Hepatocyte (in vitro differentiated cells): ENCODE measurements at places on chromosomes 1 and 21. TPM values are rescaled to one million over a fixed set of nuclear protein-coding genes. Genes with fewer than 3 reads are reported as not detected.

Gene CCDC185
- polyA plus RNA-seq: not detected in 2 replicates

Gene S100A3
- 1.9 and 6.1 TPM in 2 replicates for polyA plus RNA-seq

Gene GAS5
- polyA plus RNA-seq: 162 and 174 TPM in 2 replicates

Gene C8A
- 2.8 and 6.1 TPM in 2 replicates for polyA plus RNA-seq

Gene TSPAN2
- polyA plus RNA-seq: 1.4 and 4.1 TPM in 2 replicates

Gene CFHR4
- 0.21 and 1.2 TPM in 2 replicates for polyA plus RNA-seq

Gene CRP
- polyA plus RNA-seq: not detected in 2 replicates

Gene KLHDC7A
- 0.56 and 2.2 TPM in 2 replicates for polyA plus RNA-seq

Gene BSND
- 0.18 and 0.21 TPM in 2 replicates for polyA plus RNA-seq

DNA sequence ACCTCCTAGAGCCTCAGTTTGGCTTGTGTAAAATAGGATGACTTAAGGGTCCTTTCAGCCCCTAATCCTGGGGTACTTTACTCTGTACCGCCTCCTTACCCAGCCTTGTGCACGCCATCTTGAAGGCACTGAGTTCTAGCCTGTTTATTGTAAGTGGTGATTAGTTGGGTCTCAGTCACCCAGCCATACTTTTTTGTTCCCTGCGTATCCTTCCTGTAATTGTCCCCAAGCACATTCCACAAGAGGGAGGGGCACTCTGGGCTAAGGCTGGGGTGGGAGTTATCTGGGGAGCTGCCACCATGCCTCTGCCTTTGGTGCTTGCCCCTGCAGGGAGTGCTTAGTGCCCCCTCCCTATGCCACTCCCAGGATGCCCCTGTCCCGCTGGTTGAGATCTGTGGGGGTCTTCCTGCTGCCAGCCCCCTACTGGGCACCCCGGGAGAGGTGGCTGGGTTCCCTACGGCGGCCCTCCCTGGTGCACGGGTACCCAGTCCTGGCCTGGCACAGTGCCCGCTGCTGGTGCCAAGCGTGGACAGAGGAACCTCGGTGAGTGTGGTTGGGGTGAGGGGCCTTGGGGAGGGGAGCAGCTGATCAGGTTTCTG is 856 bp downstream of the FDPS start:
- H3K27ac ChIP-seq: peak overlapping the region; percentile 92
- H3K36me3 ChIP-seq: no peaks in the 10 kb centered on the region
- H3K4me3 ChIP-seq: peak overlapping the region; percentile 72

- H3K36me3 ChIP-seq: no peaks in the 10 kb centered on the region
- H3K4me3 ChIP-seq: no peak overlapping the region
- no peak for DNase-seq
- H3K27me3 ChIP-seq: no peaks in the 10 kb centered on the region
Measured at GRCh38 chr1:185517808-185518419, 200.9 kb upstream of the IVNS1ABP start.

DNA sequence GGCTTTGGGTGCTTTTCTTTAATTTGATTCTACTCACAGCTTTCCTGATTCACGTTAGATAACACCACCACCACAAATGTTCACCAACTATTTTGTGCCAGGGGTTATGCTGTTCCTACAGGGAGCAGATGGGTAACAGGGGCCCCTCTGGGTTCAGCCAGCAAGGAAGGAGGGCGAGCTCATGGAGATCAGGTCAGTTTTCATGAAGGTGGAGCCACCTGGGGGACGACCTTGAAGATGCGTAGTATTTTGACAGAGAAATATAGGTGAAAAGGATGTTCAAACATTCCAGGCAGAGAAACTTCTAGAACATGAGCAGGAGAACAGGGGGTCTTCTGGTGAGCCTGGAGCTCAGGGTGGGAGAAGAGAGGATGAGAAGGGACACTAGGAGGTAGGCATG is 28.9 kb downstream of the KIAA0040 start:
- no peak for DNase-seq
- peak overlapping the region; percentile 20 for H3K27ac ChIP-seq
- no peaks in the 10 kb centered on the region for H3K27me3 ChIP-seq
- no peaks in the 10 kb centered on the region for H3K36me3 ChIP-seq
- H3K4me1 ChIP-seq: no peaks in the 10 kb centered on the region
- H3K4me3 ChIP-seq: no peak overlapping the region

DNA sequence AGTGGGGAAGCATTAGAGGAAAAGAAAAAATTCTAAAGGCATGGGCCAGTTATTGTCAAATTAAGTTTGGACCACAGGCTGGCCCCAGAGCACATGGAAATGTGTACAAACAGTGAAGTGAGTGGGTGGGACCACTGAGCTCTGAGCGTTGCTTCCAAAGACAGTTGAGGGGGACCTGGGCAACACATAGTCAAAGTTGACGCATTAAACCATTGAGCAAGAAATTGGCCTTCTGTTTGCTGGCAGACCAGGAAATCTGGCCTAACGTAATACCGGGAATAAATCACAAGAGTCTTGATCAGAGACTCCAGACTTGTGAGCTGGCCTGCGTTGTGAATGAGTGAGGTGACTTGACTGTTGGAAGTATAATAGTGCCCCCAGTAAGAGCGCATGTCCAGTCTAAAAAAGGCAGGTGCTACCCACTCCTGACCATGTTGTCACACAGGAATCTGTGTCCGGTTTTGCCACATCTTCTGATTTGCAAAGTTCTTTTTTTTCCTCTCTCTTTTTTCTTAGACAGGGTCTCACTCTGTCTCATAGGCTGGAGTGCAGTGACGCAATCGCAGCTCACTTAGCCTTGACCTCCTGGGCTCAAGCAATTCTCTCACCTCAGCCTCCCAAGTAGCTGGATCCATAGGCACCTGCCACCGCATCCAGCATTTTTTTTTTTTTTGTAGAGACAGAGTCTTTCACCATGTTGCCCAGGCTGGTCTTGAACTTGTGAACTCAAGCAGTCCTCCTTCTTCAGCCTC is 10.7 kb downstream of the EPHB2 start:
- H3K36me3 ChIP-seq: no peaks in the 10 kb centered on the region
- no peak for DNase-seq
- H3K27ac ChIP-seq: no peak overlapping the region

- no peak overlapping the region for H3K4me3 ChIP-seq
- no peaks in the 10 kb centered on the region for H3K36me3 ChIP-seq
- no peak overlapping the region for H3K27ac ChIP-seq
- DNase-seq: no peak
- no peaks in the 10 kb centered on the region for H3K4me1 ChIP-seq
Measured at GRCh38 chr1:47395433-47395832, 20.7 kb upstream of the FOXE3 start.

GRCh38 chr1:7579831-7580804 is 191.0 kb upstream of the VAMP3 start:
- no peak overlapping the region for H3K4me3 ChIP-seq
- H3K27ac ChIP-seq: no peak overlapping the region
- H3K27me3 ChIP-seq: no peaks in the 10 kb centered on the region
- no peaks in the 10 kb centered on the region for H3K36me3 ChIP-seq

DNA sequence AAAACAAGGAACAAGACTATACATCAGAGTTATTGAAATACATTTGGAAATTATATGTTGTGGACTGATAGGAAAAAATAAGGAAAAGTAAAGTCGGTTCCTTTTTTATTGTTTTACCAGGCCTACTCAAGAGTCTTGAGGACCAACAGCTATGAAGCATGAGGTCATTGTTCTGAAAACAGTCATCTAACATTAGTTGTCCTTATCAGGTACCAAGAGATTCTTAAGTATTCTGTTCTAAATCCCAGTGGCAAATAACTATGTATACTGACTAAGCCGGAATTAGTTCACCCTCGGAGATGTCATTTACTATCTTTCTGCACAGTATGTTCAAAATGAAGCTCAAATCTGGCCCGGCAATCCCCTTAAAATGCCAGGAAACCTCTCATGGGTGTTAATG is 585 bp downstream of the ADGRL4 start:
- H3K36me3 ChIP-seq: no peaks in the 10 kb centered on the region
- H3K4me1 ChIP-seq: no peaks in the 10 kb centered on the region
- no peak for DNase-seq
- H3K27me3 ChIP-seq: peaks cover 14% of the 10 kb centered on the region
- no peak overlapping the region for H3K4me3 ChIP-seq
- H3K27ac ChIP-seq: no peak overlapping the region

DNA sequence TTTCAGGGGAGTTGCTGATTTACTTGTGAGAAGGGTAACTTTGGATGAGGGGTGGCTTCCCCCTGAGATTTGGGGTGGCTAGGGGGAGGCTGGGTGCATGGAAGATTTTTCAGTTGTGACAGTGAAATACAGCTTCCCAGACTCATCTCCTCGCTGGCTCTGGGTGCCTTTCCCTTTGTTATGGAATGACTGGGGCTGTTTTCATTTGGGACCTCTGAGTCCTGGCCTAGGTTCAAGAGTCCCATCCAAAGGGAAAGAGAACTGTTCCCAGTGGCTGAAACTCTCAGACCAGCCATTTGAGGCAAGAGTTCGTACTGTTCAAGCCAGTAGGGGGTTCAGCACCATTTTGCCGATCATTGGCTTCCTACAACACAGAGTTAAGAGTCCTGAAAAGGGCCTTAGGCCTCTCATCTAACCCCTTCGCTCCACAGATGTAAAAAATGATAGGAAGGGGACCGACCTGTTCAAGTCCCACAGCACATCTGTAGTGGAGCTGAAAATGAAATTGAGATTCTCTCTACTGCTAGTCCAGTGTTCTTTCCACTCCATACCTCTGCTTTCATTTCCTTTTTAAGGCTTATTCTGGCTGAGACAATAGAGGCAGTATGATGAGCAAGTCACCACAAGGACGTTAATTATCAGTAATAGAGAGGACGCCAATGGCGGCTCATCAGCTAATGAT is 958 bp downstream of the DDR2 start:
- H3K4me1 ChIP-seq: peaks cover 13% of the 10 kb centered on the region
- H3K4me3 ChIP-seq: peak overlapping the region; percentile 5
- no peaks in the 10 kb centered on the region for H3K27me3 ChIP-seq
- peak; percentile 17 for DNase-seq
- H3K27ac ChIP-seq: peak overlapping the region; percentile 89
- no peaks in the 10 kb centered on the region for H3K36me3 ChIP-seq

- no peak overlapping the region for H3K4me3 ChIP-seq
- H3K27ac ChIP-seq: no peak overlapping the region
- H3K27me3 ChIP-seq: no peaks in the 10 kb centered on the region
Measured at GRCh38 chr1:116958977-116959376, 42.6 kb upstream of the CD101 start.

GRCh38 chr21:45350206-45350854 is 54.6 kb upstream of the COL18A1 start:
- H3K4me3 ChIP-seq: no peak overlapping the region
- no peaks in the 10 kb centered on the region for H3K27me3 ChIP-seq
- H3K36me3 ChIP-seq: no peaks in the 10 kb centered on the region

GRCh38 chr1:81550753-81551152 is 250.0 kb upstream of the ADGRL2 start:
- peak; percentile 44 for DNase-seq
- no peaks in the 10 kb centered on the region for H3K36me3 ChIP-seq
- H3K4me3 ChIP-seq: no peak overlapping the region
- no peaks in the 10 kb centered on the region for H3K27me3 ChIP-seq
- H3K4me1 ChIP-seq: peaks cover 4% of the 10 kb centered on the region
- peak overlapping the region; percentile 13 for H3K27ac ChIP-seq

DNA sequence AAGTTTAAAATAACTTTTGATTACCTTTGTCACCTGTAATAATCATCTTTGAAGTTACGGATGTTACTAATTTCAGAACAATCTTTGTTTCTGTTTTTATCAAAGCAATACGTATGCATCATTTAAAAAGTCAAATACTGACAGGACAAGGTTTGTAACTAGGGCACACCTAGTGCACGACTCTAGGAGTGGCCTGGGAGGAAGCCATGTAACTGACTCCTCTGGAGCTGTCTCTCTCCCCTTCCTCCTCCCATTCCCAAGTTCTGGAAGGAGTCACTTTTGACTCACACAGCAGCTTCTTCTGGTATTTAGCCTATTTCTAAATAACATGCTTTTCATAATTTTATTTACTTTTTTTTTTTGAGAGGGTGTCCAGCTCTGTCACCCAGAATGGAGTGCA is 11.8 kb upstream of the RAP1GAP start:
- no peak for DNase-seq
- no peak overlapping the region for H3K4me3 ChIP-seq
- H3K4me1 ChIP-seq: no peaks in the 10 kb centered on the region
- H3K36me3 ChIP-seq: no peaks in the 10 kb centered on the region
- H3K27ac ChIP-seq: no peak overlapping the region

DNA sequence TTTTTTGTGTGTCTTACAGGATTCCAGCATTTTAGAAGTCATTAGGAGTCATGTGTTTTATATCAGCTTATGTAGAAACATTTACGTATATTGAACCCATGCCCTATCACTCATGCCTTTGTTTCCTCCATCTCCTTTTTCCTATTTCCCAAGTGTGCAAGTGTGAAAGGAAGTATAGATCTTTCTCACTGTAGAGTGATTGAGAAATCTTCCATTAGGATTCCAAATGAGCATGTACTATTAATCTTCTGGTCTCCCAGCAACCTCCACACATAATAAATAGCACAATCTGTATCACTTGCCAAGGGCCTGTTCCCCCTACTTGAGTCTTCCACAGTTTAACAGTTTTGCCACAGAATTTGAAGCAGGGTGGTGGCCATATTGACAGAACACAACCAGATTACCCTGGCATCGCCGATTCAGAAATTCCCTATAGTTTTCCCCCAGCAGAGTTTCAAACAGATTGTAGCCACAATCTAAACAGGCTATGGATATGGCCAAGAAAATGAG is 1052.8 kb downstream of the TTLL7 start:
- no peaks in the 10 kb centered on the region for H3K27me3 ChIP-seq
- no peak overlapping the region for H3K4me3 ChIP-seq
- DNase-seq: no peak
- no peaks in the 10 kb centered on the region for H3K4me1 ChIP-seq

DNA sequence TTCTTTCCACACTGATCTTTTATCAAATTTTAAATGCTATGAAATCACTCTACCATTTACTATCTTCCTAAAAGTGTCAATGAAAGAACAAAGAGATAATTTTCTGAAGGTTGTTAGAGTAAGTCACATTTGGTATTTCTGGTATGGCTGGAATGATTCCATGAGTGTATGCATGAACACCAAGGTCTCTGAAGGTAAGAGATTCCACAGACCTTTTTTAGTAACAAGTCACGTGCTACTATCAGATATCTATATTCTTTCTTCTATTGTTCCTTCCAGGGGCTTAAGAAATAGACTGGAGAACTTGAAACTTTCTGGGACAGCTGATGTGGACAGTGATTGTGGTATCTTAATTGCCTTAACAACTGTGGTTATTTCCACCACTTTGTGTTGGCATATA is 265.0 kb downstream of the SDCCAG8 start:
- no peaks in the 10 kb centered on the region for H3K4me1 ChIP-seq
- H3K36me3 ChIP-seq: no peaks in the 10 kb centered on the region
- no peak overlapping the region for H3K27ac ChIP-seq
- no peaks in the 10 kb centered on the region for H3K27me3 ChIP-seq

DNA sequence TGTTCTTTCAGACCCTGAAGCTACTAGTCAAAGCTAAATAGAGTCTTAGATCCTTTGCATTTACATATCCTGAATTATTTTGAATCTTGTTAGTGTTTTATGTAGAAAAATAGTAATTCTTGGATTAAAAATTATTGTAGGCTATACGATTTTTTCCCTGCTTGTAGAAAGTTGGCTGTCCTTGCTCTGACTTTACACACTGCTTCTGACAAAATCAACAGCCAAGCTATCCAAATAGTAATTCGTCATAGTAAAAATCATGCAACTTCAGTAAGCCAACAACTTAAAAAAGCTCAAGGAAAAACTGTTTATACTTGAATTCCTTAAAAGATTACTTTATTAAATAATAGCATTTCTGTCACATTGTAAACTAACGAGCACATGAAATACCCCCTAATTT is 7.5 kb upstream of the KRTAP23-1 start:
- no peaks in the 10 kb centered on the region for H3K4me1 ChIP-seq
- no peak overlapping the region for H3K4me3 ChIP-seq
- no peaks in the 10 kb centered on the region for H3K27me3 ChIP-seq
- H3K36me3 ChIP-seq: no peaks in the 10 kb centered on the region

GRCh38 chr21:35603494-35603893 is 456.8 kb downstream of the SETD4 start:
- H3K36me3 ChIP-seq: no peaks in the 10 kb centered on the region
- no peak overlapping the region for H3K4me3 ChIP-seq
- no peak for DNase-seq
- no peak overlapping the region for H3K27ac ChIP-seq
- H3K27me3 ChIP-seq: no peaks in the 10 kb centered on the region
